Muscle of leg (tissue), 16 donors: ENCODE measurements at places on chromosomes 12 and 14. TPM values are rescaled to one million over a fixed set of nuclear protein-coding genes. Genes with fewer than 3 reads are reported as not detected.

The OR6C2 gene
- not detected for total RNA-seq

The PLEKHD1 gene
- total RNA-seq = 0.53 TPM

The SERPINA12 gene
- total RNA-seq = not detected

- no peak overlapping the region for H3K27ac ChIP-seq
- H3K27me3 ChIP-seq = no peaks in the 10 kb centered on the region
- DNase-seq = no peak
- H3K4me3 ChIP-seq = no peak overlapping the region
- no peaks in the 10 kb centered on the region for H3K4me1 ChIP-seq
These were observed 341.8 kb downstream of the NRXN3 start for GRCh38 chr14:78512021-78512420.

GRCh38 chr14:89279649-89280232 is 137.3 kb downstream of the FOXN3 start:
- DNase-seq = no peak
- H3K4me3 ChIP-seq = no peak overlapping the region
- no peak overlapping the region for H3K27ac ChIP-seq
- no peaks in the 10 kb centered on the region for H3K27me3 ChIP-seq
- peaks cover 20% of the 10 kb centered on the region for H3K36me3 ChIP-seq
- H3K4me1 ChIP-seq = no peaks in the 10 kb centered on the region

DNA sequence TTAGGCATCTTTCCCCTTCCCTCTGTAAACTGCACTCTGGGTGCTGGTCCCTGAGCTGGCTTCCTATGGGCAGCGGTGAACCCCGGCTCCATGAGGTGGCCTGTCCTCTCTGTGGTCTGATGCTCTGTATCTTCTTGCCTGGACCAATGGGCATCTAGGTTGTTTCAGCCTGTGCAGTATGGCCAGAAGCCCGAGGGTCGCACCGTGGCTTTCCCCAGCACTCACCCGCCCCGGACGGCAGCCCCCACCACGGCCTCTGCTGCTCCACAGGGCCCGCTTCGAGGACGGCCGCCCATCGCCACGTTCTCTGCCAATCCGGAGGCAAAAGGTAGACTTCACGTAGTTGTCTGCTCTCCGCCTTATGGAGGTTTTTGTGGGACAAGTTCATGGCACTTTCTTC is 70.1 kb downstream of the EP400 start:
- no peak overlapping the region for H3K4me3 ChIP-seq
- no peaks in the 10 kb centered on the region for H3K27me3 ChIP-seq
- no peak for DNase-seq
- no peak overlapping the region for H3K27ac ChIP-seq
- H3K4me1 ChIP-seq = no peaks in the 10 kb centered on the region
- H3K36me3 ChIP-seq = peaks cover 80% of the 10 kb centered on the region

DNA sequence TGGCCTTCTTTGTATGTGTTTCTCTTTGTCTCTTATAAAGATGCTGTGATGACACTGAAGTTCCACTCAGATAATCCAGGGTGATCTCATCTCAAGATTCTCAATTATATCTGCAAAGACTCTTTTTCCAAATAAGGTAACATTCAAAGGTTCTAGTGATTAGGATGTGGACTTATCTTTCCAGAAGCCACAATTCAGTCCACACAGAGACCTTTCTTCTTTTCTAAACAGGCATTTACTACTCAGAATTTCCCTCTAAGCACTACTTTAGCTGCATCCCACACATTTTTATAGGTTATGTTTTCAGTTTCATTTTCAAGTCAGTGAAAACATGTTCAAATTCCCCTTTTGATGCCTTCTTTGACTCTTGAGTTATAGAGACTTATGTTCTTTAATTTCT is 9.0 kb upstream of the NKX2-1 start:
- no peak overlapping the region for H3K4me3 ChIP-seq
- H3K27ac ChIP-seq = no peak overlapping the region
- no peak for DNase-seq
- no peaks in the 10 kb centered on the region for H3K36me3 ChIP-seq
- H3K27me3 ChIP-seq = peaks cover 42% of the 10 kb centered on the region
